ENCODE measurements at places on chromosomes 16 and 17. TPM values are rescaled to one million over a fixed set of nuclear protein-coding genes. Genes with fewer than 3 reads are reported as not detected.

The CDR2L gene
- 18.8 TPM for total RNA-seq

The PYY gene
- not detected for total RNA-seq

The KRTAP9-8 gene
- not detected for total RNA-seq

The HEATR9 gene
- total RNA-seq = not detected

The MYH3 gene
- total RNA-seq = 0.76 TPM

The KCNAB3 gene
- total RNA-seq = 0.32 TPM

The KRT13 gene
- not detected for total RNA-seq

The SLFN12L gene
- 0.15 TPM for total RNA-seq

The KRT36 gene
- total RNA-seq = not detected

The FBXW10 gene
- total RNA-seq = not detected

The TPSD1 gene
- total RNA-seq = not detected

The MYCBPAP gene
- total RNA-seq = 1.4 TPM

The FTSJ3 gene
- total RNA-seq = 94.8 TPM

The BEAN1 gene
- 0.15 TPM for total RNA-seq

The MARVELD3 gene
- total RNA-seq = not detected

The GDPD3 gene
- 0.32 TPM for total RNA-seq

The GSG1L2 gene
- not detected for total RNA-seq

The NATD1 gene
- 1.1 TPM for total RNA-seq

The SPSB3 gene
- total RNA-seq = 40.6 TPM

The KRT24 gene
- not detected for total RNA-seq

The SMIM36 gene
- total RNA-seq = not detected

The SLC16A11 gene
- total RNA-seq = 0.46 TPM

The SLC35G6 gene
- not detected for total RNA-seq

The CAPNS2 gene
- 0.97 TPM for total RNA-seq

The MT4 gene
- total RNA-seq = not detected

The PRR29 gene
- total RNA-seq = 0.32 TPM

The KRTAP3-2 gene
- not detected for total RNA-seq

The ATXN2L gene
- total RNA-seq = 25.7 TPM

The ZNF276 gene
- total RNA-seq = 22.4 TPM

The MLKL gene
- total RNA-seq = 21.4 TPM

The NPIPB9 gene
- total RNA-seq = 1.6 TPM
